ENCODE measurements at places on chromosomes 16 and 17.

- no peak for DNase-seq
Measured at GRCh38 chr17:70896843-70897242, 727.5 kb downstream of the KCNJ2 start.

- DNase-seq = no peak
Measured at GRCh38 chr17:57678393-57678792, 66.7 kb downstream of the CCDC182 start.

DNA sequence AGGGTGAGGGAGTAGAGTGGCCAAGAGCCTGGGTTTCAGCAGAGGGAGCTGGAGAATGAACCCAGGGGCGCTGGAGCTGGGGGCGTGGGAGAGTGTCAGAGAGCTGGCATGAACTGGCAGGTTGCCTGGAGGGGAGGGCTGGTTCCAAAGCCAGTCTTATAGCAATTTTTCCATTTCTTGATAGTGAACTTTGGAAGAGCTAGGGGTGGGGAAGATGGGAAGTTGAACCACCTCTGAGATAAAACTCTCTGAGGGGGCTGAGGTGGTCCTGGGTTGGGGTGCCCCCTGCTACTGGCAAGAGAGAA, 36.9 kb downstream of the ADGRG5 start:
- no peak for DNase-seq

DNA sequence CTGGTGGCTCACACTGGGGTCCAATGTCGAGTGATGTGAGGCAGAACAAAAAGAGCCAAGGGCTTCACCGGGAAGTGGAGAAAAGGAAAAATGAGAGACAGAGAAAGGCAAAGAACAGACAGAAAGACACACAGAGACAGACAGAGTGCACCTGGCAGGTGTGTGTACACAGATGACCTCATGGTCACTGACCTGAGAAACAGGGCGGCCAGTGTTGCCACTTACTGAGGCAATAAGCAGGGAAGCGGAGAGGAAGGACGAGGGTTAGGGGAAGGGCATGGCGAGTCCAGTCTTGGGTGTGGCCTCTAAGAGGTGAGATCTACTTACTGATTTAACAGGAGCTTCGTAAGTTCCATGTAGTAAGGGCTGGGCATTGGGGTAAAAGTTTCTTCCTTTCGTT, 7.5 kb downstream of the GINS2 start:
- DNase-seq = no peak

- DNase-seq = no peak
Measured at GRCh38 chr17:48799069-48799723, 17.8 kb downstream of the TTLL6 start.
